ENCODE measurements at places on chromosomes 3 and 15.

- no peak for DNase-seq
Measured at GRCh38 chr3:195704433-195704999, 16.3 kb upstream of the MUC20 start.

- no peak for DNase-seq
Measured at GRCh38 chr3:131892331-131892730, 142.5 kb downstream of the CPNE4 start.

GRCh38 chr15:48388016-48388851, 57.0 kb downstream of the DUT start:
- DNase-seq = no peak

- no peak for DNase-seq
Measured at GRCh38 chr3:7074217-7074616, 213.3 kb downstream of the GRM7 start.

- no peak for DNase-seq
Measured at GRCh38 chr3:61822588-61822987, 261.2 kb downstream of the PTPRG start.

GRCh38 chr15:89971592-89971997, 29.5 kb upstream of the ZNF710 start:
- DNase-seq = peak; percentile 14

DNA sequence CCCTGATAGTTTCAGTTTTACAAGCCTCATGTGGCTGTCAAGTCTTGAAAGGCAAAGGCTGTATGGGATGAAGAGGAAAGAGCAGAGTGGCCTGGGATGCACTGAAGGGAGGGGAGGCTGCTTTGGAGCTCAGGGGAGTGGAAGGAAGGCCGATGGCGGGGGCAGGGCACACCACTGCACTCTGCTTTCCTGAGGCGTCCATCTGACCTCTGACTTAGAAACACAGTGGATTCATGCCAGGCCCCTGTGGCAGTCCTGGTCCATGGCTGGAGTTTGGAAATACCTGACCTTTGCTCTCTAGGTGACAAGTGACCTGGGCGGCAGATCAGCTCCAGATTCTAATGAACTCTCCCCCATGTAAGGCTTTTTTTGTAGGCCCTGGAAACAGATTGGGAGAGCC, 19.0 kb downstream of the FAH start:
- DNase-seq = no peak

DNA sequence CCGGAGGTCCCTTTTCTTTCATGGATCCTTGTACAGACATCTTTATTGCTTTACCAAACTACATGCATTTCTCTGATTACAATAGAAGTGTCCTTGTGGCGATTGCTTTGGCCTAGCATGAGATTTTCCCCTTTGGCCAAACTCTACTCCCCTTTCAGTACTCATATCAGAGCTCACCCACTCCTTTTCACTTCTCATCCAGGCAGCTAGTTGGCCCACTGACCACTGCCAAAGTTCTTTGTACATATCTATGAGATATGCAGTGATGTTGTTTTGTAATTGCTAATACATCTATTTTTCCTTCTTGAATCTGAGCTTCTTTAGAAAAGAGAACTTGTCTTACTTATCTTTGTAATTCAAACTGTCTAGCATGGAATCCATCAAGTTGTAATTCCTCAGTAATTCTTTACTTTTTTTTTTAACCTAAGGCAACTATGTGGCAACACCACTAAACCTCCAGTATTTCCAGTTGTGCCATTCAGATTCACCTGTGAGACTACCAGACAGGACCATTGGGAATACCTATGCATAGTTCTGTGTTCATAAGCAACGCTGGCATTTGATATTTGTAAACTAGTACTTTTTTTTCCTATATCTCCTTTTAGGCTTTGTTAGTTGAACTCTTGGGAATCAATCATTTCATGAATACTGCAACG, 39.2 kb downstream of the AADACL2 start:
- no peak for DNase-seq

DNA sequence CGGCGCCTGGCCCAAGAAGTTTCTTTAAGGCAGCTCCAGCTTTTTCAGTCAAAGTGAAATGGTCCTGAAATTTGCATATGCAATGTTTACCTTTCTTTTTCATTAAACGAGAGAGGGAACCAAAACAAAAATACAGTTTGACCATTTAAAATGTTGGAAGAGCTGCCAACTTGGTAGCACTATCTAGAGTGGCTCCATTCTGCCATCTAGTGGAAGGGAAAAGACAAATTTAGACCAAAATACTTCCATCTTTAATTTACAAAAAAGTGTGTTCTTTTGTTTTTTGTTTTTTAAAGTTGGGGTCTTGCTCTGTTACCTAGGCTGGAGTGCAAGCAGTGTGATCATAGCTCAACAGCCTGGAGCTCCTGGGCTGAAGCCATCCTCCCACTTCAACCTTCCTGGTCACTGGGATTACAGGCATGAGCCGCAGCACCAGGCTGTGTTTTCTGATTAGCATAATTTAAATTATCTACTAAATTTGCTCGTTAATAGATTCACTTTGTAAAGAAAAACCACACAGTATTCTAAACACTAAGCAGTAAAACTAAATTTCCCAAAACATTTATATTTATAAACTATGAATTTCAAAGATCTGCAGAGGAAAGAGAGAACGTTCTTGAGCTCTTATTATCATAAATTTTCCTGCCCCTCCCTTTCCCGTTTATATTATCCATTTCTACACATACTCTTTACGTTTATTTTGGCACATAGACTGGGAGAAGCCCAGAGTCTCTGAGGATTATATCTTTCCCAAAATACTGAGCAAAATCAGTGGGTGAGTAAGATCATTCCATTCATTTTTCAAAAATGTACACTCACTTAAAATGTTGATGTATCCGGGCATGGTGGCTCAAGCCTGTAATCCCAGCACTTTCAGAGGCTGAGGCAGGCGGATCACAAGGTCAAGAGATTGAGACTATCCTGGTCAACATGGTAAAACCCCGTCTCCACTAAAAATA, 15.4 kb upstream of the RFC4 start:
- no peak for DNase-seq

GRCh38 chr3:52220380-52221026, 4.9 kb downstream of the TLR9 start:
- peak; percentile 78 for DNase-seq

DNA sequence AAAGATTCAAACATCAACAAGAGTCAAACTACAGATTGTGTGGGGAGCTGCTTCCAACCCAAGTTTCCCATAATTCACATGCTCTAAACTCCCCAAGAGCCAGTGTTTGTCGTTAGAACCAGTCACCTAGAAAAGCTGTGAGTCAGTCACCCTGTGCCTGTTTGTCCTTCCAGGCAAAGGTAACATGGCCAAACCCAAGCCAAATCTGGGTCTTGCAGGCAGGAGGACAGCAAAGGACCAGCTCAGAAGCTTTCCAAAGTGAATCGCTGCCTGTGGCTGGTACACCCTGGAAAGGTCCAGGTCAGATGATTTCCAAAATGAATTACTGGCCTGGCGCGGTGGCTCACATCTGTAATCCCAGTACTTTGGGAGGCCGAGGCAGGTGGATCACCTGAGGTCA, 251.5 kb downstream of the FAM43A start:
- DNase-seq = no peak

GRCh38 chr15:37103475-37104423, 3.4 kb upstream of the MEIS2 start:
- no peak for DNase-seq

DNA sequence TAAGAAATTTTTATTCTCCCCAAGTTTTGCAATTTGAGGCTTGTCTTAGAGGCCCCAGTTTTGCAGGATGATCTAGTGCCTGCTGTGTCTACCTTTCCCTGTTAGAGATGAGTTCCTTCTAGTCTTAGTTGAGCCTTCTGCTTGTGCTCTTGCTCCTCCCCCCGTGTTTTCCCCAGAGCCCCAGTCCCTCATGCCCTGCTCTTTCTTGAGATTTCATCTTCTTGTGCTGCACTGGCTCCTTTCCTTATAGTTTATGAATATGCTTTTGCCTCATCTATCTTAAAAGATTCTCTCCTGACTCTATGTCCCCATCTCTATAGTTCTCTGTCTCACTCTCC, 4.7 kb downstream of the GAP43 start:
- no peak for DNase-seq

DNA sequence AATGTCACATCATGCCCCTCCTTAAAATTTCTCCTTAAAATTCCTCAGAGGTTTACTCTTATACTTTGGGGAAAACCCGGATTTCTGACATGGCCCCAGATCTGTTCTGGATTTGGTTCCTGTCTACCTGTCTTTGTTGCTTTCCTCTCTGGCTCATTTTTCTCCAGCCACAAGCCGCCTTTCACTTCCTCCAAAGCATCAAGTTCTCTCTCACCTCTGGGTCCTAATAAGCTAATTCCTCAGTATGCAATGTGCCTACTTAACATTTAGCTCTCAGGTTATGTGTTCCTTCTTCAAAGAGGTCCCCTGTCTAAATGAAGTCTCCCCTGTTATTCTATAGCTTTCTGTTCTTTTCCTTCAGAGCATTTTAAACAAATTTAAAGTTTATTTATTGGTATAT, 16.1 kb downstream of the HMG20A start:
- no peak for DNase-seq

Measured in stimulated activated CD4-positive, alpha-beta T cell treated with anti-CD3 and anti-CD28 coated beads, Interleukin-15, amount 100 ng/mL, for 1 hour (primary cell).